OCI-M1 (cell line): ENCODE measurements at places on chromosomes 13 and 19.
A peak's percentile ranks its signal among the peaks of the same experiment; 100 is the strongest.

- DNase-seq = no peak
Measured at GRCh38 chr13:91196958-91197357, 150.5 kb upstream of the MIR17HG start.

GRCh38 chr13:76380446-76381065, 505.6 kb downstream of the KCTD12 start:
- DNase-seq = no peak

DNA sequence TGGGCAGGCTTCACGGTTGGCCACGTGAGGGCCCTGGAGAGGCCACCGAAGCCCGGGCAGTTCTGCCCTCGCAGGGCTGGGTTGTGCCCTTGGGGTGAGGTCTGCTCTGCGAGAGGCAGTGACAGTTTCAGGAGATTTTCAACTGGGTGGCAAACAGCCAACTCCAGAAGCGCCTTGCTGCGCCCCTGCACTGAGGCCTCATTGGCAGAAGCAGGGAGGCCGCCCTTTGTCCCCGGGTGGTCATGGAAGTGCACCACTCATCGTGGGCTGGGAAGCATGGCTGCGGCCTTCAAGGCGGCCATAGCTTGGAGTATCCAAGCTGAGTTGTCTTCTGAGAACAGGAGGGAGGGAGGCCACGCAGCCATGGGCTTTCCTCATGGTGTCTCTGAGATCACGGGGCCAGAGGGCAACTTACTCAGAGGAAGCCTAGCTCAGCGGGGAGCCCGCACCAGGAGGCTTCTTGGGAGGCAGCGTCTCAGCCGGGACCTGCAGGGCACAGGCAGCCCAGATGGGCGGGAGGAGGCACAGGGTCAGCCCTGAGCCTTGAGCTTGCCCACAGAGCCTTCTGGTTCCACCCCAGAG, 14.8 kb downstream of the PLEKHJ1 start:
- DNase-seq = no peak

GRCh38 chr19:15241259-15241910, 9.1 kb upstream of the EPHX3 start:
- DNase-seq = no peak

- no peak for DNase-seq
Measured at GRCh38 chr13:66675620-66676019, 554.5 kb downstream of the PCDH9 start.

DNA sequence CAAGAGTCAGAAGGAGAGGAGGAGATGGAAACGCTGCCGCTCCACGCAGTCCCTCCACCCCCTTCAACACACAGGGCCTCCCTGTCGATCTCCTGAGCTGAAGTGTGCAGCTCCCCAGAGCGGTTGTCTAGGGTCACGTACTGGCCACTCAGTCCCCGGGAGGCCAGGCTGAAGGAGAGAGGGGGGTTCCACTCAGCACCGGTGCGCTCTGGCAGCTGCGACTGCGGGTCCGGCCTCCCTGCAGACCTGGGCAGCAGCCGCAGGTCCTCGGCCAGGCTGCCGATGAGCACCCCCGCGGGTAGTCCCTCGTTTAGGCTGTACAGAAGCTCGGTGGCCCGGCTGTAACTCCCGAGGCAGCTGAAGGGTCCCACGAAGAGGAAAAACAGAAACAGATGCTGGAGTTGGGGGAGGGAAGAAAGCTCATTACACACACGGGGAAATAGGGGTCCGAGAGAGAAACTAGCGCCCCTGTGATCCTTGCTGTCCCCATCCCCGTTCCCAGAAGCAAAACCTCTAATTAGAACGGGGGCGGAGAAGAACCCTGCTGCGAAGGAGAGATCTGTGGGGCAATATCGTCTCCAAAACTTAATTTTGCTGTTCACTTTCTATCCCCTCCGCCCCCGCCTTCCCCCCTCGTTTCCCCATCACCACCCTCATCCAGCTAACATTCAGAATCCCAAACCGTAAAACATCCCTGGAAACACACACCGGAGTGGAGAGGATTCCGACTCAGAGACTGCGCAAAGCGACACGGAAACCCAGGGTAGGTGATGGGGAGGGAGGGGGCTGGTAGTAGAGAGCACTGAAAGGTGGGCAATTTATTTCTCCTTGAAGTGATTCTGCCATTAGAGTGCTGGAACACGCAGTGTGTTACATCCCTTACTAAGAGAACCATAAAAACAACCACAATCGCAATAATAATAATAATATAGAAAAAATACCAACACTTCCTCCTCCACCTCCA, 1.8 kb downstream of the PCDH20 start:
- DNase-seq = no peak

DNA sequence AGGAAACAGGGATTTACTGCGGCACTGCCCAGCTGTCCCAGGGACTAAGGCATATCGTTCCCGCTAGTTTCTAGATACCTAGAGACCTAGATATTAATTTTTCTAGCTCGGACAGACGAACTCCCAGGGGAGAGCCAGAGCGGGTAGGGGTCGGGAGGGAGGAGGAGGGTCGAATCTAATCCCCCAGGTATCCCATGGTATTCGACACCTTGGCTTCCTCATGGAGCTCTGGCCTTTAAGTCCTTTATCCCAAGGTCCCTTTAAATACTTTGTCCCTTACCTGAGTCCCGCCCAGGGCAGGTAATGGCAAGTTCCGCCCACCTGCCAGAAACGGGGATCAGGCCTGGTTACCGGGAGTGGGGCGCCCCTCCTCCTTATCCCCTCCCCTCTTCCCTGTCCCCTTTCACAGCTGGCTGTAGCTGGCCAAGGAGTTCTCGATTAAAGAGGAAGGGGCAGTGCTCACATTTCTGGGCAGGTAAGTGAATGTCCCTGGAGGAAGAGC, at the start of gene PRRG2:
Gene PRRG2, plus strand, starts transcription at position 310 of the 502 bp plus-strand sequence. CDS start 1,904 bp downstream, outside the sequence.
- no peak for DNase-seq

DNA sequence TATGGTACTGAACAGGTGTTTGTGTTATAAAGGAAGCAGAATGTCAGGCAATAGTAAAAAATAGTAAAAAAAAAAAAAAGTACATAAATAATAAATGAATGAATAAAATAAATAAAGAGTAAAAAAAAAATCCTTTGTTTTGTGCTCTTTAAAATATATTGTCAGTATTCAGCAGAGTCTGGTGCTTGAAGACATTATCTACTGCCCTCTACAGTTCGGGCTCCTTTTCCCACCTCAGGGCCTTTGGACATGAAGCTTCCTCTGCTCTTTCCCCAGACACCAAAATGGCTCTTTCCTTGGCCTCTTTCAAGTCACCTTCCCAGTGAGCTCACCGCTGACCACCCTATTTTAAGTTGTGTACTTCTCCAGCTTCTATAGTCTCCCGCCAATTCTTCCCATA, 137.5 kb downstream of the TNFRSF19 start:
- DNase-seq = peak; percentile 17

- DNase-seq = peak; percentile 10
Measured at GRCh38 chr13:47480951-47481350, 520.1 kb downstream of the SUCLA2 start.
